ENCODE measurements at places on chromosomes 13 and 19. TPM values are rescaled to one million over a fixed set of nuclear protein-coding genes. Genes with fewer than 3 reads are reported as not detected.
A peak's percentile ranks its signal among the peaks of the same experiment; 100 is the strongest.

GRCh38 chr19:11176466-11177193 is 20.7 kb downstream of the KANK2 start:
- no peak for DNase-seq

DNA sequence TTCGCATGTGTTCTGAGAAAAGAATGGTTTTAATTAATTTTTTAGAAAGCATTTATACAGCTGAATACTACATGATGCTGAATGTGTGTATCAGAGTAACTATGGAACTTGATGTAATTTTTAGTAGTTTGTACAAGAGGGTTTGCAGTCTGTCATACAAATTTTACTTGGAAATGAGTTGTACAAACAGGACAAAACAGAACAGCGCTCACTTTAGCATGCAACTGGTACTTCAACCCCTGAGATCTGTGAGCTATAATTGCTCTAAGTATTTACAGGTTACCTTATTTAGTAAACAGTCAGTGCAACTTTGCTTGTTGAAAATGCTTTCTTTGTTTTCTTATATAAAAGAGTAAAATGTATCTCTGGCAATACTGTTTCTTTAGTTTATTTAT is 706 bp downstream of the TNFRSF19 start:
- no peak for DNase-seq

DNA sequence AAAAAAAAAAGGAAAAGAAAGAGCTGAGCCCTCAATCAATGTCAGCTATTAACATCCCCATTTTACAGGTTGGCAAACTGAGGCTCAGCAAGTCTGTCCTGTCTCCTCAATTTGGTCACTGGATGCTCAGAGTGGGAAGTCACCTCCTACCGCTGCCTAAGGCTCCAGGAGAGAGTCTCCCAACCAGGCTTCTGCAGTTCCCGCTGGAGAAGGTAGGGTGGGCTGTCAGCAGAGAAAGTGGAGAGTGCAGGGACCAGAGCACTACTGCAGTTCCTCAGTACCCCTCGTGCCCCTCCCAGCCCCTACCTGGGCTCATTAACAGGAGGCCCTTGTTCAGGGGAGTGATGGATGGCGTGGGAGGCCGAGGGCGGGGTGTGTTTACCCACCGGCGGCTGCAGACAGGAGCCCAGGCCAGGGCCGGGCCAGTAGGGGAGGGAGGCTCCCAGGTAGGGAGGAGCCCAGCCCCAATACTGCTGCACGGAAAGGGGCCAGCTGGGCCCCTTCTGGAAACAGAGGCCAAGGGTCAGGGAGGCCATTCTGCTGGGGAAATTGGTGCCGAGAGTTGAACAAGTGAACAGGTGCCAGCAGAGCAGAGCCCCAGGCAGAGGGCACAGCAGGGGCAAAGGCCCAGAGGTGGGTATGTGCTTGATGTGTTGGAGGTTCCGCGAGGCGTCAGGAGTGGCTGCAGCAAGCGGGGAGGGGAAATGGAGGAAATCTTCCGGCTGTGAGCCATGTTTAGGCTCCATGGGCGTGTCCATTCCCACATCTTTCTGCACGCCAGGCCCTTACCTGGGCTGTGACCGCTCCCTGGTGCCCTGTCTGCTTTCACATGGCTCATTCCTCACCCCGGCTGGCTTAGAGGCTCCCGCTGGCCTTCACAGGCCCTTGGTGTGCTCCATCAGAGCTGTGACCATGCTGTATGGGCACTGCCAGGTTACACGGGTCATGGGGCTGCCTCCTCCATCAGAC is 7.6 kb upstream of the COMP start:
- DNase-seq: no peak

GRCh38 chr19:48624067-48624594 is 4.8 kb downstream of the SPHK2 start:
- DNase-seq: peak; percentile 99

GRCh38 chr19:10402441-10403038 is 802 bp downstream of the CDC37 start:
- DNase-seq: peak; percentile 69

DNA sequence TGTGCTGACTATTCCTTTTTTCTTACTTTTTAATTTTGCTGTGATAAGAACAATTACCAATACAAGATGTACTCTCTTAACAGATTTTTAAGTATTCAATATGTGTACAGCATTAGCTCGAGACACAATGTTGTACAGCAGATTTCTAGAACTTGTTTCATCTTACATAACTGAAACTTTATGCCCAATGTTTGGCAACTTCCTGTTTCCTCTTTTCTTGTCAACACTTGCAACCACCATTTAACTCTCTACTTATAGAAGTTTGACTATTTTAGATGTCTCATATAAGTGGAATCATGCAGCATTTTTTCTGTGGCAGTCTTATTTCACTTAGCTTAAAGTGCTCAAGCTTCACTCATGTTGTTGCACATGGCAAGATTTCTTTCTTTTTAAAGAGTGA is 1426.8 kb downstream of the SLITRK5 start:
- DNase-seq: no peak

DNA sequence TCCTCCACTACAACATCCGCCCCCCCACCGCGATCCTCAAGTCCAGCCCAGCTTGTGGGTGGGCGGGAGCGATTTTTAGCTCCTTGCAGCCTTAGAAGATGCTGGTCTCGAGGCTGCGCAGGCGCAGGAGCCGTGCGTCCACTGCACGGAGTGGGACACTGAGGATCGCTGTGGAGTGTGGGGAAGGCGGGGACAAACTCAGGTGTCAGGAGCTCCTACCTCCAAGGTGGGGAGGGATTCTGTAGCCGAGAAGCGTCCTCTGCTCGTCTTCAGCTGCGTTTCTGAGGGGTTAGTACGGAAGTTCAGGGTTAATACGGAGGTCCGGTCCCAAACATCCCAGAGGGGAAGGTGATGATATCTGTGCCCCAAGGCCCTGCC is at the start of gene RTBDN:
TSS of gene RTBDN (minus strand) at position 14 of the 378 bp plus-strand sequence. CDS start 4,600 bp downstream, outside the sequence.
- no peak for DNase-seq

GRCh38 chr19:2490659-2491058 is 14.7 kb downstream of the GADD45B start:
- DNase-seq: no peak

DNA sequence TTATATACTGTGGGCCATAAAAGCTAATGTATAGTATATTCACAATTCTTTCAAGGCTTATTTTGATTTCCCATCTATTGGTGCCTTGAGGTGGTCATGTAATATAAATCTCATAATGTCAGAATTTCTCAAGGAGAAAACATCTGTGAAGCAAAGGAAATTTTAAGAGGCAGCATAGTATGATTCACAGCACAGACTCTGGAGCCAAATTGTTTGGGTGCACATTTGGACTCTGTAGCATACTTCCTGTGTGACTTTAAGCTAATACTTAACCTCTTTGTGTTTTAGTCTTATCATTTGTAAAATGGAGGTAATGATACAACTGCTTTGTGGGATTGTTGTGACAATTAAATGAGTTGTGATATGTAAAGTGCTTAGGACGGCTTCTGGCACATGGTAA is 67.6 kb downstream of the PIBF1 start:
- no peak for DNase-seq

- no peak for DNase-seq
Measured at GRCh38 chr13:74794147-74794546, 659.9 kb upstream of the KLF12 start.

The CNOT3 gene
- total RNA-seq: 18.5 TPM

The OR7D2 gene
- total RNA-seq: not detected

The ATP7B gene
- total RNA-seq: 5.7 TPM

Measured in heart left ventricle (tissue), 16 donors.